ENCODE measurements at places on chromosomes 1 and 21.

DNA sequence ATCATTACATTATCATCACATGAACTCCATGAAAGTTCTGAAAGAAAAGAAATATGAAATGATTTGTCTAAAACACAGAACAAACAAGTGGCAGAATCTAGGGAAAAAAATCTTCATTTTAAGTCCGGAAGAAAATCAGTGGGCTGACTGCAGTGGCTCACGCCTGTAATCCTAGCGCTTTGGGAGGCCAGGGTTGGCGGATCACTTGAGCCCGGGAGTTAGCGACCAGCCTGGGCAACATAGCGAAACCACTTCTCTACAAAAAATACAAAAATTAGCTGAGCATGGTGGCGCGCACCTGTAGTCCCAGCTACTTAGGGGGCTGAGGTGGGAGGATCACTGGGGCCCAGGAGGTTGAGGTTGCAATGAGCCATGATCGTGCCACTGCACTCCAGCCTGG is 4.8 kb downstream of the FOXJ3 start:
- DNase-seq: no peak

DNA sequence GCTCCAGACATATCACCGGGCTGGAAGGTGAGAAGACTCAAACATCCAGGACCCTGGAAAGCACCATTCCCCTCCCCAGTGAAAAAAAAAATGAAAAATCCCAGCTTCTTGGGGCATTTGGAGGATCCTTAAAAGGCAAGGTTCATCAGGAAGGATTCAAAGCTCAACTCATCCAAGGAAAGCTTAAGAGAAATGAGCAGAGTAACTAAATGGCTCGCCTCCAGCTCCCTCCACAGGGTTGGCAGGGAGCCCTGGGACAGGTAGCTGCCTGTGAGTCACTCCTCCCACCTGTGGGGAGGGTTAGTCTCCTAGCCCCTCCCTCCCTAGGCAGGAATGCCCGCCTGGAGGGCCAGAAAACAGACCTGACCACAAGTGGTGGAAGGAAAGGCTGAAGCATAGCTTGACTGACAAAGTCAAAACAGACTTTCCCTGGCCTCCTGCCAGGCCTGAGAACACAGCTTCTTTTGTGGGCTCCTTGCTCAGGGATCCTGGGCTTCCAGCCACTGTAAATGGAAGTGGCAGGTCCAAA is 712 bp upstream of the LAMB3 start:
- DNase-seq: no peak

GRCh38 chr21:29430576-29430975 is 131.9 kb downstream of the BACH1 start:
- no peak for DNase-seq

- no peak for DNase-seq
Observed at GRCh38 chr1:185790194-185790735, 56.1 kb downstream of the HMCN1 start.

DNA sequence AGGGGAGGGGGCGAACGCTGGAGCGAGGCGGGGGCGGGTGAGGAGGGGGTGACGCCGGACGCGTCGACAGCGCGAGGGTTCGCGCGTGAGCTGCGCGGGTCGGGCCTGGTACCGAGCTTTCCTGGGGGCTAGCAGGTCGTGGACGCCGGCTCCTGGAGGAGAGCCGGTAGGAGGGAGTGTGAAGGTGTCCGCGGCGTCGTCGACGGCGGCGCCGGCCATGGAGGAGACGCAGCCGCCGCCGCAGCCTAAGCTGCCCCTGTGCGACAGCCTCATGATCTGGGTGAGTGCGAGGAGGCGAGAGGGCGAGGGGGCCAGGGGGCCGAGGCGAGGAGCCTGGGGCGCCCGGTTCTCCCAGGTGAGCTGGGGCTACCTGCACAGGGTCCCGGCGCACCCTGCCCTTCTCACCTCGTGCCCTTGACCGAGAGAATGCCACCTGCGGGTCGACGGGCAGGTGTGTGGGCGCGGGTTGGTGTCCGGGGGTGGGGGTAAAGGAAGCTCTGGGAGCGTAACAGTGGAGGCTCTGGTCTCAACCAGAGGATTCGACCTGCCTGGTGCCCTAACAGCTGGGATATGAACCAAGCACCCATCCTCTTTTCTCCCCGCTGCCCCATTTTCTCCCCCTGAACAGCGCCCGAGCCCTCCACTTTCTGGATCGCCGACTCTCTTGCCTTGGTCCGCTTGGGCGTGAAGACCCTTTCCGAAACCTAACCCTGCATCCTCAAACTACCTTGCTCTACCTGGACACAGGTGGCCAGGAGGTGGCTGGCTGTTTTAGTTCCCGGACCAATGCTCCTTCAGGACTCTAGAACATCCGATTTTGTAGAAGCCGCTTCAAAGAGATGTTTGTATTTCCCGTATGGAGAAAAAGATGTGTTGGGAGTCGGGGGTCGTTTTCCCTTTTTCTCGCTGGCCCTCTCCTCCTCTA is at the start of gene HOOK1:
HOOK1 (plus strand) TSS at position 49 of the 925 bp plus-strand sequence; CDS start at position 218, 169 bp downstream.
- DNase-seq: no peak

DNA sequence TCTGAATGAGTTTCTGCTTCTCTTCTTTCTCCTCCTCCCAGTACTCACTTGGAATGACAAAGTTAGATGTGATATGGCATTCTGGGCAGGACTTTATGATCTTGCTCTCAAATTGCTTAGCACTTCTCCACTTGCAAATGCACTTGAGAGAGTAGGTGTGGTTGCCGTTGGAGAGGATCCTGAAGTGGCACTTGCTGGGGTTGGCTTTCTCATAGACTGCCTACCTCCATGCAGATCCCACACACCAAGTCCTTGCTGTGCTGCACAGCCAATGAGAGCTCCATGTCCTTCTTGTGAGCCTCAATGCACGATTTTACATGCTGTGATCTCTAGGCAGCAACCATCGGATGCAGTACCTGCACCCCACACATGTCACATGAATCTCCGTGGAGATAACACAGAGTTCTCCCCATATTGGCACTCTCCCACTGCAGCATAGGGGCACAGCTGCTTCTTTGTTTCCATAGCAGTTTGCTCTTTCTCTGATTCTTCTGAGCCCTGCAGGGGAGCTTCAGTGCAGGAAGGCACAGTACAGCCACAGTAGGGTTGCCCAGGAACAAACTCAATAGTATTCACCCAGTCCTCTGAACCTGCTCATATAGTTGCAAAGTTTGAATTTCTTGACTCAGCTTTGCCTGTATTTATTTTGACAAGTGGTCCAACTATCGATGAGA is 45.2 kb downstream of the ZNF691 start:
- no peak for DNase-seq

GRCh38 chr1:35561972-35562680 is 4.5 kb downstream of the NCDN start:
- DNase-seq: no peak

DNA sequence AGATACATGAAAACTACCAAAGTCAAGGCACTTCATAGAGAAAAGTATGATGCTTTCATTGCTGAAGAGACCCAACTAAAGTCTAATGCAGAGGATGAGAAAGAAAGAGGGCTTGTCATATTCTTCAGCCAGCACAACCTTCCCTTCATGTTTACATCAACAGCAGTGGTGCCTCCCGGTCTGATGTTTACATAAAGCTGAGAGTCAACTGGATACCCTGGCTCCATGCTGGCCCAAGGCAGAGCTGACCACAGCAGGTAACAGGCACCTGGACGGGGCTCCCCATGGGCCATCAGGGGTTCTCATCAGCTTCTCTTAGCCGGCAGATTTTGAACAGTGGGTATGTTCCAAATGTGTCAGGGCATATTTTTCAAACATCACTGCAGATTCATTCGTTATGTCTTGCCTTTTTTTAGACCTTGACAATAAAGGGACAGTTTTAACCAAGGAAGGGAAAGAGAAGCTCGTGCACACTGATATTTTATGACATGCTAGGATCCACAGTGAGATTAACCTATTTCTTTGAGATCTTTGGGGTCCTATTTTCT is 117.1 kb downstream of the NRIP1 start:
- no peak for DNase-seq

DNA sequence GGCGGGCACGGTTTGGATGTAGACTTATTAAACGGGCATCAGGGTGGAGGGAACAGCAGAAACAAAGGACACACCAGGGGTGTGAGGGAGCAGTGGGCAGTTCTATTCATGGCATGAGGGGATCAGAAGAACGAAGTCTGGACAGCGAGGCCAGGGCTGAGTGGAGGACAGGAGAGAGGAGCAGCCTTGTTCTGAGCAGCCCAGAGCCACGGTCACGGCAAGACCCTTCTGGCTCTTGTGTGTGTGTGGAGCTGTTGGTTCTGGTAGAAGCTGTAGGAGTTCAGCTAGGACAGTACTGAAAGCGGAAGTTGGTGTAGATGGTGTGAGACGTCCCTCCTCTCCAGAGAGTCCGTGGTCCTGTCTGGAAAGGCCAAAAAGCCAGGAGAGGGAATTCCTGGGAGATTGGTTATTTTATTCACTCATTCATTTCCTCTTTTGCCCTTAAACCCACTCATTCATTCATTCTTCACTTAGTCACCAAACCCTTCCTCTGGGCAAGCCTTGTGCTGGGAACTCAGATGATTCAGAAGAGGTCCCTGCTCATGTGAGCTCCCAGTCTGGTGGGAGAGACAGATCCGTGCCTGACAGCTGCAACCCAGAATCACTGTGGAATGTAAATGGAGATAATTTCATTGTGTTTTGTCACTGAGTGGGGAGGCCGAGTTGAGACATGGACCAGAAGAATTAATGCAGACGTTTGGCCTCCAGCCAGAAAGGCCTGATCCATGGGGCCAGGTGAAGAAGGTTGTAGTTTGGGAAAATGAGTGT is 4.1 kb upstream of the ACOT11 start:
- DNase-seq: peak; percentile 60

DNA sequence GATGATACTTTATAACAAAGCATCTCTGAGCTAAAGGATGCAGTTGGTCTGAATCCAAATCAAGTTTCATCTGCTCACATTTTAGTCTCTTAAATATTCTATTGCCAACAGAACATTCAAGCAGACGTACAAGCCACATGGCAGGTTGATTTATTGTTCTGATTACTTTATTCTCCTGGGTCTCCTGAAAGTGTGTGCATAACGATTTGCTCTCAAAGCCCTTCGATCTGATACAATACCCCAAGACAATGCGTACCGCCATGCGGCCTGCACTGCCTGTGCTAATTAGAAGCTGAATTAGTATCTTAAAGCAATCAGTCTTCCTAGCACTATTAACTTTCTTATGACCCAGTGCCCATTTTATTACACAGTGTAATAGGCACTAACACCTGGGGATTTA is 56.9 kb downstream of the FHAD1 start:
- no peak for DNase-seq

GRCh38 chr1:26739329-26739914 is 43.6 kb downstream of the ARID1A start:
- DNase-seq: no peak

- no peak for DNase-seq
Observed at GRCh38 chr1:2574350-2574749, 12.2 kb upstream of the PRXL2B start.

- DNase-seq: no peak
Observed at GRCh38 chr21:31406510-31406909, 62.4 kb upstream of the TIAM1 start.

GRCh38 chr1:206778031-206778430 is 5.7 kb upstream of the IL10 start:
- DNase-seq: no peak

- no peak for DNase-seq
Observed at GRCh38 chr1:103089221-103089620, 19.1 kb downstream of the COL11A1 start.

GRCh38 chr1:30336550-30337323 is 386.6 kb downstream of the MATN1 start:
- no peak for DNase-seq

- DNase-seq: peak; percentile 8
Observed at GRCh38 chr1:82225421-82226185, 424.9 kb downstream of the ADGRL2 start.

DNA sequence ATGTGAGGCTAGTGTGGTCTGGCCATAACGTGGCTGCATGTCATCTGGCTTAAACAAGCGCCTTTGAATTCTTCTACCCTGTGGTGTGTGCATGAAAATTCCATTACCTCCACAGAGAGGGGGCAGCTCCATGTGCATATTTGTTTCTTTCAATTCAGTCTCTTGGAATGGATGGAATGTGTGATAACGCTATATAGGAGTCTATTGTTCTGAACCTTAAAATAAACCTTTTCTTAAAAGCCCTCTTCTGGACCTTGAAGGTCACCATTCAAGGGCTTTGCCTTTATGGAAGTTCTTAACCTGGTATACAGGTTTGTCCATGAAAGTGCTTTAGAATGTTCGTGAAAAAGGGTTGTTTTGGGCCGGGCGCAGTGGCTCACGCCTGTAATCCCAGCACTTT is 118.2 kb upstream of the ADGRL2 start:
- peak; percentile 77 for DNase-seq

DNA sequence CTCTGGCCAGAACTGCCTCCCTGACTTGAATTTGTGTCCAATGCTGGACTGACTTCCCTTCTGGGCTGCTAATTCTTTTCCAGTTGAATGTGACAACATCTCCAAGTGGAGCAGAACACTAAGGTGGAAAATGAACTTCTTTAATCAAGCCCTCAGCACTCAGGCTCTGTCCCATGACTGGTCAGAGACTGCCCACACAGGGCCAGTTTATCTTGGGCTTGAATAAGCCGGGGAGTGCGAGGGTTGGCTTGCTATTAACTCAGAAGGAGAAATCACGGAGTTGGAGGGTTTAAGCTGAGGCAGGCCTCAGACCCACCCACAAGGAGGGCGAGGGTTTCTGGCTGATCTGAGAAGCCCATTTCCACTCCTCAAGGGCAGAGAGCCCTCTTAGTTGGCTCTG is 12.4 kb downstream of the KCNA10 start:
- no peak for DNase-seq

- no peak for DNase-seq
Observed at GRCh38 chr1:243490748-243491686, 235.2 kb downstream of the SDCCAG8 start.

DNA sequence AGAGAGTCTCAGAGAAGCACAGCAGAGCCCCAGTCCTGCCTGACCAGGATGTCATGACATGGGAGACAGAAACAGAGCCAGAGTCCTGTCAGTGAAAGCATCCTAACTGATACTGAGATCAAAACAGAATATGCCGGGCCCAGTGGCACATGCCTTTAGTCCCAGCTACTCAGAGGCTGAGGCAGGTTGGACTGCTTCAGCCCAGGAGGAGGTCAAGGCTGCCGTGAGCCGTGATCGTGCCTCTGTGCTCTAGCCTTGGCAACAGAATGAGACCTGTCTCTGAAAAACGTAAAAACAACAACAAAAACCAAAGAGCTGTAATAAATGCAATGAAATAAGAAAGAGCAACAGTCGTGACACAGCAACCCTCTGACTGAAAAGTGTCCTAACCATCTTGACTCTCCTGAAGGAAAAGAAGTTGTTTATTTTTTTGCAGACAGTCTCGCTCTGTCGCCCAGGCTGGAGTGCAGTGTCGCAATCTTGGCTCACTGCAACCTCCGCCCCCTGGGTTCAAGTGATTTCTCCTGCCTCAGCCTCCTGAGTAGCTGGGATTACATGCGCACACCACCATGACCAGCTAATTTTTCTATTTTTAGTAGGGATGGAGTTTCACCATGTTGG is 189.2 kb downstream of the SLC45A1 start:
- DNase-seq: no peak

DNA sequence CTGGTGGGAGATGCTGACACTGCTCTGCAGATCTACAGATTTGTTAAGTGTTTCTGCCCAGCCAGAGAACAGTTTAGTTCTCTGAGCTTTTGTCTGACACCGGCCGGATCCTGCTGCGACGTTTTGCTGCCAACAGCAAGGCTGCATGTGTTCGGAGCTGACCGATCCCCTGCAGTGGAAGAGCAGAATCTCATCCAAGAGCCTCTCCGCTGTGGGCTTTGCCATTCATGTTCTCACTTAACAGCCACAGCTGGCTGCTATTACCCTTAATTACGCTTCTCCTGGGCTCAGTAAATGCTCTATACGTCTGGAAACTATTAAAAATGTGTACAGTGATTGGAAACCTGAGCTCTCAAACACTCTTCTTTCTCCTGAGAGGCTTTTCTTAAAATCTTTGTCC is 105.3 kb downstream of the BCAR3 start:
- no peak for DNase-seq

GRCh38 chr21:34736116-34736874 is 67.5 kb downstream of the CLIC6 start:
- DNase-seq: no peak
